ENCODE measurements at places on chromosomes 7 and 10.
A peak's percentile ranks its signal among the peaks of the same experiment; 100 is the strongest.

DNA sequence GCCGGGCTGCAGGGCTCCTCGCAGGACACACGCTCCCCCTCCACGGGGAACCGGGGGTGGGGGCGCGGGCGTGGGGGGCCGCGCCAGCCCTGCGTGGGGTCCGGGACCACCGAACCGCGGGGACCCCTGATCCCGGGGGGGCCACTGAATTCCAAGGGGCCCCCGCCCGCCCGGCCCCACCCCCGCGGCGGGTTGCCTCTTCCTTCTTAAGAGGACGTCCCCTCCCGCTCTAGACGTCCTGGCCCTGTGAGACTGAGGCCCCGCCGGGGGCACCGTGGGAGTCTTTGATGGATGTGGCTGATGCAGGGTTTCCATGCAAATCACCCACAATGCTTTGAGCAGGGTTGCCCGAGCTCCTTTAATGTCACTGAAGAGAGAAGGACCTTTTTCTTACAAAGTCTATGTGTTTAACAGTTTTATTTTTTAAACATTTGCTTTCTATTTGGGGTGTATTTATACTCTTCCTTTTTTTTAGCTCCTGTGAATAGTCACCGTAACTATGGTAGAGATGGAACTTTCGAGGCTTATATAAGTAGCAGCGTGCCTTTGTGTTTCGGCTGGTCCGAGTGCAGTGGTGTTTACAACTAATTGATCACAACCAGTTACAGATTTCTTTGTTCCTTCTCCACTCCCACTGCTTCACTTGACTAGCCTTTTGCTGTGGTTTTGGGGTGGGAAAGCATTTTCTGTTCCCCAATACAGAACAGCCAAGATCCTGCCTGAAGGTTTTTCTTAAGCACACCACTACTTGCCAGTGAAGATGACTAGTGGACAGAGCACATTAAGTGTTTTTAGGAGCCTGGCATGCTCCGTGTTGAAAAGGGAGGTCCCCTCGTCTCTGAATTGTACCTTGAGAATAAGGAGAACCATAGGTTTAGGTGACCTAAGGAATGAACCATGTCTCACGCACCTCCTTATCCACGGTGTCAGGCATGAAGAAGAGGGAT, 44.8 kb downstream of the PDIA4 start:
- peak; percentile 80 for DNase-seq

GRCh38 chr10:85851325-85851724, 515.3 kb downstream of the GRID1 start:
- no peak for DNase-seq

- no peak for DNase-seq
Measured at GRCh38 chr10:625333-625696, 64.2 kb downstream of the DIP2C start.

DNA sequence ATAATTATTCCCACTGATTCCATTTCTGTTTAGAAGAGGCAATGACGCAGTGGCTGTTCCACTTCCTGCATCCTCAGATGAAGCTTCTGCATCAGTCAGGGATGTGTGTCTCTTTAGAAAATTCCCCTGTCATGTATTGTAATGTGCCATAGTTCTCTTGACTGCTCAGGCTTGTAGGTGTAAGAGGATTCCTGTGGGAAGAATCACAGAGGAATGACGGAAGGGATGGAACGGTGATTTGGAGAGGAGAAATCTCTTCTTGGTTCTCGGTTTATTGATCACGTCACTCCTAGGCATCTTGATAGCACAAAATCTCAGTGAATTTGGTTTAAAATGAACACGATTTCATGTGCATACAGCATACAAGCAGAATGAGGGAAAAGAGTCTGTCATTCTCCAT, 69.8 kb upstream of the PRKCQ start:
- no peak for DNase-seq

DNA sequence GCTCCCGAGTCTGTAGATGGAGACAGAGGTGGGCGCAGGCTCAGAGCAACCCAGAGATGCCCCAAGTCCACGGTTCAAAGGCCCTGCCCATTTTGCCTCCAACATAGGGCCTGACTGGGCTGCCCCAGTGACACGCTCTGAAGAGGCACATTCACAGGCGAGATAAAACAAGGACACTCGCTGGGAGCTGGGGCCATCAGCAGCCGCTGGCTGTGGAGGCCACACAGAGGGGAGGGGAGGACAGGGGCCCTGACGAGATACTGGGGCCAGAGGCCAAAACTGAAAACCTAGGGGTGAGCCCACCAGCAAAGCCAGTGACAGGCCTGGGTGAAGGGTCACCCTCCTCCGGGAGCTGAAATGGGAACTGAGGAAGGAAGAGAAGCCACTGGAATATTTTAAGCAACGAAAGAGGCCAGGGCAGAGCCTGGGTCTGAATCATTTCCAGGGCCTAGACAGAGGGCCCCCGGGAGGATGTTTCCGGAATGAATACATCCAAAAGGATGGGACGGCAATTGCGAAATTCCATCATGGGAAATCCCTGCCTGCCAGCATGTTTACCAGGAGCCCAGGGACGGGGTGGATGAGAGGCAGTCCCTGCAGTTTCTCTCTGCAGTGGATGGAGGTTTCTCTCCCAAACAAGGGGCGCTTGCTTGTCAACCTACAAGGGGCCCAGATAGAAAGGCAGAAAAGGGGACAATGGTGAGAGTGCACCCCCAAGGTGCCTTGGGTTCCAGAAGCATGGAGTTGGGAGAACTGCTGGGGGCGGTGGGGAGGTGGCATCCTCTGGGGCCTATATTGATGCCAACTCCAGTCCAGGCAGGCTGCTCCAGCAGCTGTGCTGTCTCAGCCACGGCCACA, 29.0 kb upstream of the HSPA12A start:
- no peak for DNase-seq

- no peak for DNase-seq
Measured at GRCh38 chr10:103277713-103278536, 987 bp downstream of the INA start.

DNA sequence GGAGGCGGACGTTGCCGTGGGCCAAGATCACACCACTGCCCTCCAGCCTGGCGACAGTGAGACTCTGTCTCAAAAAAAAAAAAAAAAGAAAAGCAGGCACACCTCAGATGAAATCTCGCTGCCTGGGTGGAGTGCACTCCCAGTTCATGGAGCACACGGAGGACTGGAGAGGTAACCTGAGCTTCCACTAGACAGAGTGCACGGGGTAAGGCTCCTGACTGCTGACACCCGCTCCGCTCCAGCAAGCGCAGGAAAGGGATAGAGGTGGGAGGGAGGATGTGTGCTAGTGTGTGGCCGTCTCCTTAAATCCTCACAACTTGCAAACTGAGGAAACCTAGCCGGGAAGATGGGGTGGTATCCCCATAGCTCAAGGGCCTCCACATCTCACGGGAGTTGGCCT, 50.8 kb downstream of the FAM53B start:
- no peak for DNase-seq

- DNase-seq, result no peak
Measured at GRCh38 chr7:3176112-3177000, 124.7 kb upstream of the SDK1 start.

GRCh38 chr10:85741626-85742300, 624.8 kb downstream of the GRID1 start:
- DNase-seq, result no peak

DNA sequence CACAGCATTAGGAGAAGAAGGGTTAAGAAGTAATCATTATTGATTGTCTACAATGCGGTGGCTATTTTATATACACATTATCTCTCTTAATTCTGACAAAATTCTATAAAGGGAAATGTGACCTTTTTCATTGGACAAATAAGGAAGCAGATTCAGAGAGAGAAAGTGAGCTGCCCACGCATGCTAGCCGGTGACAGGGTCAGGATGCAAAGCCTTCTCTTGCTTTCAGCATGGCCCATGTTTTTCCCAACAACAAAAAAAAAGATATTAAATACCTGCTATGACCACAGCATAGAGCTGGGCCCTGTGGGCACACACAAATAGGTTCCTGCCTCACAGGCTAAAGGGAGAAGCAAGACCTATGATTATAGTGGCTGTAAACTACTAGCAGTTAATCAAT, 66.8 kb downstream of the PPP1R3C start:
- DNase-seq, result no peak

- DNase-seq, result no peak
Measured at GRCh38 chr7:109890622-109891021, 1200.3 kb upstream of the LRRN3 start.

DNA sequence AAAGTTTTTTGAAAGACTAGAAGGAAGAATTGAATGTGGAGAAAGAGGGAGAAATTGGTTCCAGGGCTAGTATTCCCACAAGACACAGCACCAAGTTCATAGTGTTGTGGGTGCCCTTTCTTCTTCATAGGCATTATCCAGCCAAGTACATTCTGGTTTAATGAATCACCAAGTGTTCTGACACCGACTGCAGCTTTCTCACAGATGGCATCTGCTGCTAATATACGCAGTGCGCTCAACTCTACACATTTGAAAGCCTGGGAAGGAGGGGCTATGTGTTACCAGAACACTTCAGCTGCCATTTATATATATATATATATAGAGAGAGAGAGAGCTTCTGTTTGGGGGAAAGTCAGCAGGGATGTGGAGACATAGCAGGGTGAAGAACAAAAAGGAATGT, 1168.4 kb downstream of the GATA3 start:
- DNase-seq, result no peak

GRCh38 chr7:158530800-158531609, 56.6 kb downstream of the PTPRN2 start:
- DNase-seq, result no peak

DNA sequence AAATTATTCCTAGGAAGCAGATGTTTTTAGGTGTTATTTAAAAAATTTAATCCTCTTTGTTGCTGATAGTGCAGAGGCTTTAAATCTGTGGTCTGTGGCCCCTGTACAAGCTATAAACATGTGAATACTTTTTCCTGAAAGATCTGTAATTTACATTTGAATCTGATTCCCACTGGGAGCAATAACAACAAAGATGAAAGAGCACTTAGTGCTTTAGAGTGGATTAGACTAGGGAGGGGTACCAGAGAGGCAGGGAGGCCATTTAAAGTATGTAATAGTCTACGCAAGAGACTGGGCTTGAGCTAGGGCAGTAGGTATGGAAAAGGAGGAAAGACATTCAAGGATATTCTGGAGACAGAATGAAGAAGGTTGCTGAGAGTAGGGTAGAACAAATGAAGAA, 19.1 kb downstream of the BTRC start:
- DNase-seq, result no peak

GRCh38 chr10:5905854-5906507, 15.9 kb downstream of the FBH1 start:
- DNase-seq, result no peak

- no peak for DNase-seq
Measured at GRCh38 chr10:132500781-132501415, 36.7 kb upstream of the INPP5A start.

- no peak for DNase-seq
Measured at GRCh38 chr7:30977896-30978564, 14.3 kb downstream of the GHRHR start.

DNA sequence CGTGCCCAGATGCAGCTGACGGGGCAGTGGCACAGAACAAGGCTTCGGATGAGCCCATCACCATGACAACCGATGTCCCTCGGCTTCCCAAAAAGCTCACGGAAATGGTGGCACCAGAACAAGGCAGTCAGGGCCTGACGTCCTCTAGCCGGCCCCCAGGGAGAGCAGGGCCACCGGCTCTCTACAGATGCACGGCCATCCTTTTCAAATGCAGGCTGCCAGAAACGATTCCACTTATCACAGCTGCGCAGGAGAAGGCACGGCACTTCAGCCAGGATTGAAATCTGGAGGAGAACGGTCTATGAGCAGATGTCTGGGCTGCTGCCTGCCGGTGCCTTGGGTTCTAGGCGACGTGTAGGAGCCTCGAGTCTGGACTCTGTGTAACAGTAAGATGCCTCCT, 223.8 kb downstream of the ZMYND11 start:
- DNase-seq, result no peak

GRCh38 chr7:134293002-134293740, 23.6 kb downstream of the SLC35B4 start:
- DNase-seq, result no peak

DNA sequence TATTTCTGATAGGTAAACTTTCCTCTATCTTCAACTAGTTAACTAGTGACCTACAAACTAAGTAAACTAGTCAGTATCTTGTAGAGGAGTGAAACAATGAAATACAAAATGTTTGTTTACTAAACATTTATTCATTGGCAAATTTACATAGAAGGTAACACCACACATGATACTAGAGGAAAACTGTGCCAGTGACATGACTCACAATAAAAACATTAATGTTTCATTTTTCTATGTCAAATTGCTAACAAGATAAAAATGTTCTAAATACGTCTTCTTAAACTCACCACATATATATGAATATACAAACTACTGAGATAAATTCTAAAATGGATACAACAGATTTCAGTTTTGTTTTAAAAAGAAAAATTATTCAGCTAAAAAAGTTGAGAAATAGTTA, 471.3 kb downstream of the PARD3 start:
- no peak for DNase-seq

- no peak for DNase-seq
Measured at GRCh38 chr7:36037121-36037662, 115.9 kb upstream of the EEPD1 start.

- DNase-seq, result no peak
Measured at GRCh38 chr10:132117146-132117545, 51.4 kb downstream of the JAKMIP3 start.

GRCh38 chr10:63496561-63496960, 24.6 kb upstream of the REEP3 start:
- no peak for DNase-seq

GRCh38 chr10:49655099-49655498, 24.4 kb upstream of the C10orf53 start:
- DNase-seq, result no peak

DNA sequence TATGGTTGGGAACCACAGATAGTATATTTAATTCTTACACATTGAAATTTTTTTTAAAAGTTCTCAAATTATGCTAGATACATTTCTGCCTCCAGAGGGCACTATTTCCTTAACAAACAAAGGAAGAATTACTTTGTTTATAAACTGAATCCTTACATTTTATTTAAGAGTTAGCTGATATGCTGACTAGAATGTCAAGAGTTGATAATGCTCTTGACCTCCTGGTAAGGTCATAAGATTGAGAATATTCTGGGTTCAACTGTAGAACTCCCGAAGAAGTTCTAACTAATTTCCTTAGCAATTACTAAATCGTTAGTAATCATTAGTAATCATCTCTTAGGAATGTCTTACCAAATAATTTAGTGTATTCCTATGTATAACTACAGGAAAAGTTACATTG, 95.3 kb upstream of the CYP26C1 start:
- no peak for DNase-seq

DNA sequence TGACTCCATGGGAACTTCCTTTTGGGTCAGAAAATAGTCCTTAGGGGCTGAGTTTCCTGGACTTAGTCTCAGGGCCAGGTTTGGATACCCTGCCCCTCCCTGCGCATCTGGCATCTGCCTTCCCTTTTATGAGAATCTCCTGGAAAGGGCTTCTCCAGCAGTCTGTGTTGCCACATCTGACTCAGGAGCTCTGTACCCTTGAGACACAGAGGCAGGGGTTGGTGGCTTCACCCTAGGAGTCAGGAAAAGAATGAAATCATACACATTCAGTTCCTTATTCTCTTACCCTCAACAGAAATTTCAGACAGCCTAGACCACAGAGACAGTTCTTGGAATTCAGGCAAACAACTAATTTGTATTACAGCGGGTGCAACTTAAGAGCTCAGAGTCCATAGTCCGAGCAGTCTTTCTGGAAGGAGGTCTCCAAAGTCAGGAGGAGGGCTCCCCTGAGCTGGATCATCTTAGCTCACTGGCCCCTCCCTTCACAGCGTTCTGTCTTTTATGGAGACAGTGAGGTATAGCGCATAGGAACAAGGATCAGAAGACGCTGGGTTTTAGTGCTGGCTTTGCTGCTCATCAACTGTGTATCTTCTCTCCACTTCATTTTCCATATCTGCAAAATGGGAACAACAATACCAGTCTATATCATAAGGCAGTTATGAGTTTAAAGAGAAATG, 3.0 kb upstream of the PLAU start:
- DNase-seq, result no peak
